ENCODE measurements at places on chromosomes 16 and 17.

GRCh38 chr16:85473909-85474620 lies 139.1 kb upstream of the GSE1 start:
- DNase-seq: no peak

- no peak for DNase-seq
Observed at GRCh38 chr16:56600398-56600999, 7.9 kb upstream of the MT2A start.

DNA sequence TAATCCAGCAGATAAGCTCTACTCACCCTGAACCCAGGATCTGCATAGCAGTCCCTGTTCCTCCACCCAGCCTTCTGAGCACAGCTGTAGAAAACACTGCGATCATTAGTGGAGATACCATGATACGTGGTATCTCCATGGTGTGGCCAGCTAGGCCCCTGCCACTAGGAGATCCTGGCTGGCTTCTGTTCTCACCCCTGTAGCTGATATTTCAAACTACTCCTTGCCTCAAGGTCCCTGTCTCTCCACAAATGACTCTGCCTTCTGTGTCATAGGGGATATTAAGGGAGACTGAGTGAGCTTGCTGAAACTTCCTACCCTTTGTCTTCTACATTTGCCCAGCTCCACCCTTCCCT lies 44.3 kb downstream of the ERN1 start:
- no peak for DNase-seq

GRCh38 chr17:28737770-28738679 lies 5.8 kb upstream of the TRAF4 start:
- no peak for DNase-seq

DNA sequence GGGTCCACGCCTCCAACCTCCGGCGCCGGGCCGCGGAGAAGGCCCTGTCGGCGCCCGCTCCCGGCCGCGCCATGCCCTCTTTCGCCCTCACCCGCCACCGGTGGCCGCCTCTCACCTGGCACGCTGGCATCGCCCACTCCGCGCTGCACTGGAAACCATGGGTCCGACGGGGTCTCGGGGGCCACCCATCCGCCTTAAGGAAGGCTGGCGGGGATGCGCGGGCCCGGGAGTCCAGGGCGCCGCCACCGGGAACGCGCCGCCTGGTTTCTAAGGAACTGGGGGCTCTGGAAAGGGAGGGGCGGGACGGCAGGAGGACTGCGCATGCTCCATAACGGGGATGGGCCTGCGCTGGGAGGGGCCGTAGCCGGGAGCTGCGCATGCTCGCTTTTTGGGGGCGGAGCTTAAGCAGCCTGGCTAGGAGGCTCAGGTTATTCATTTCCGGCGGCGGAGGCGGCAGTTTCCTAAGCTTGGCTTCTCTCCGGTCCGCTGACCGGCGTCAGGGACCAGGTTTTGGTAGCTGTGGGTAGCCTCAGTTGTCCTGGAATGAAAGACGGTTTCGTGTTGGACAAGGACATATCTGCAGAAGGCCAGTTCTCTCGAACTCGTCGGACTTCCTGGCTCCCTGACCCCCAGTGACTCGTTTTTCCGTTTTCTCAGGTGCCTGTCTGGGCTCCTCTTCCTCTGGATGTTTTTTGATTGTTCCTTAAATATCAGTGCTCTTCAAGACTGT lies at the start of gene GFOD2:
GFOD2 (minus strand) TSS at position 269 of the 730 bp plus-strand sequence. CDS start 33,601 bp downstream, outside the sequence.
- DNase-seq: peak; percentile 86

DNA sequence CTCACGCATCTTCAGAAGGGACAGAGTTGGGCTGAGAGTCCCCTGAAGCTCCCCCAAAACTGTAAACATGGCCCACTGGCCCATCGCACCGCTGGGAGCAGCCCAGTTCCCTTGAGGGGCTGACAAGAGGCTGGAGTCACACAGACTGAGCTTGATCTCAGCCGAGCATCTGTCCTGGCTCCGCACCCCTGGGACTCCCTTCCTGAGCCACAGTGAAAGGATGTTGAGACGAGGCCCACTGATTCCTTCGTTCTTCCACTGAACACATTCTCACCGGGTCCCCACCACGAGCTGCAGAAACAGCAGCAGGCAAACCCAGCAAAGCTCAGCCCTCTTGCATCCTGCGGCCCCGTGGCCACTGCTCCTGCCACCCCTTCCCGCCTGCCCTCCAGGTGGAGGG lies 145.9 kb upstream of the CIBAR2 start:
- DNase-seq: no peak

- DNase-seq: no peak
Observed at GRCh38 chr16:90020838-90021382, 1.7 kb upstream of the DBNDD1 start.

- DNase-seq: no peak
Observed at GRCh38 chr16:89670496-89671431, 13.1 kb downstream of the SPATA33 start.

DNA sequence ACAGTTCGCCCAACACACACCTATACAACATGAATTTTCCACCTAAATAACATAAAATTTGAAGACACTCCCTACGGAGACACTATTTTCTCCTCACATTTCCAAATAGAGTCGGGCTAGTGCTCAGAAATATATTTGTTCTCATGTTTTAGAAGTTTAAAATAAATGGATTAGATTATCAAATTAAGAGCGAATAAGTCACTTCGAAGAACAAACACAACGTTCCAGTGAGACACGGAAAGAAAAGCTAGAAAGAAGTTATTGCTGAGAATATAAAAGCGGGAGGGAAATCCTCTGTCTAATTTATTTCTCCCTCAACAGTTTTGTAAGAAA lies 2.0 kb upstream of the HS3ST3B1 start:
- no peak for DNase-seq

GRCh38 chr17:8963647-8964258 lies 1.8 kb downstream of the PIK3R5 start:
- no peak for DNase-seq

DNA sequence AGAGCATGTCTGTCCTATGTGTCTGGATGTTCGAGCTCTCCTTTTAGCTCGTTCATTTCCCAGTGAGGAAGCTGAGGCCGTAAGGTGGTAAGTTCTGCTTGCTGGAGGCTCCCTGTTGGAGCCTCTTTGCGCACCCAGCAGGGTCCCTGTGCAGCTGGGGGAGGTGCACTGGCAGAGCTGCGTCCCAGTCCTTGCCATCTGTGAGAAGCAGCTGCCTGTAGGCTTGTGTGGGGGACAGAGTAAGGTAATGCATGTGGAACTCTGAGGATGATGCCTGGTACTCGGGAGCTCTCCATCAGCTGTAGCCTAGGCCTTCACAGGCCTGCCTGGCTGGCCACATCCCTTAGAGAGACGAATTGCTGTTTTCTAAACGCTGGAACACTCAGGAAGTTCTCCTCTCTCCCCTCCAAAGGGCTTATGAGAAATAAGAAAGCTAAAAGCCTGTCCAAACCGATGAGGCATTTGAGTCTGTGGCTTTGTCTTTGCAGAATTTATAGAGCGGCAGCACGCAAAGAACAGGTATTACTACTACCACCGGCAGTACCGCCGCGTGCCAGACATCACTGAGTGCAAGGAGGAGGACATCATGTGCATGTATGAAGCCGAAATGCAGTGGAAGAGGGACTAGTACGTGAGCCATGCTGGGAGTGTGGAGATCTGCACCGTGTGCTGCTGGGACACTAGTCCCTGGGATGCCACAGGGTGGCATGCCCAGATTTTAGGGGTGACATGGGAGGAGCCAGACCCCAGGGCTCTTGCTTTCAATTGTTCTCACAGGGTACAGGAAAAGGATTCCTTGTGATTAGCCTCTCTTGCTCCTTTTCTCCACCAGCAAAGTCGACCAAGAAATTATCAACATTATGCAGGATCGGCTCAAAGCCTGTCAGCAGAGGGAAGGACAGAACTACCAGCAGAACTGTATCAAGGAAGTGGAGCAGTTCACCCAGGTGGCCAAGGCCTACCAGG lies 1.6 kb downstream of the NDUFB10 start:
- no peak for DNase-seq

DNA sequence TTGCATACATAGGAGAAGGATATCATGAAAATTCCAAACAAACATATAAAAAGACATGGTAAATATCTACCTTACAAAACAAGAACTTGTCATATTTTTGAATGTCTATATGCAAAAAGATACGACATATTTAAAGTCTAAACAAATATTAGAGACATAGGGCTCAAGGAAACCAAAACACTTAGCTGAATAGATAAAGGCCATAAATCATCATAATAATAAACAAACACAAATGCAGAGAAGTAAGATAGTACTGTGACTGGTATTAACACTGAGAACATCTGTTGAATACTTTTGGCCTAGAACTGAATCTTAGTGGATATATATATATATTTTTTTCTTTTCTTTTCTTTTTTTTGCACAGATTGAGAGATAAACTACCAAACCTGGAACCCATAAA lies 435.8 kb downstream of the KCNJ18 start:
- no peak for DNase-seq

GRCh38 chr17:59154292-59154720 lies 680 bp downstream of the SKA2 start:
- DNase-seq: no peak

GRCh38 chr16:89489898-89490438 lies 393 bp downstream of the ANKRD11 start:
- DNase-seq: no peak

GRCh38 chr16:56113223-56113622 lies 78.1 kb upstream of the GNAO1 start:
- DNase-seq: no peak

DNA sequence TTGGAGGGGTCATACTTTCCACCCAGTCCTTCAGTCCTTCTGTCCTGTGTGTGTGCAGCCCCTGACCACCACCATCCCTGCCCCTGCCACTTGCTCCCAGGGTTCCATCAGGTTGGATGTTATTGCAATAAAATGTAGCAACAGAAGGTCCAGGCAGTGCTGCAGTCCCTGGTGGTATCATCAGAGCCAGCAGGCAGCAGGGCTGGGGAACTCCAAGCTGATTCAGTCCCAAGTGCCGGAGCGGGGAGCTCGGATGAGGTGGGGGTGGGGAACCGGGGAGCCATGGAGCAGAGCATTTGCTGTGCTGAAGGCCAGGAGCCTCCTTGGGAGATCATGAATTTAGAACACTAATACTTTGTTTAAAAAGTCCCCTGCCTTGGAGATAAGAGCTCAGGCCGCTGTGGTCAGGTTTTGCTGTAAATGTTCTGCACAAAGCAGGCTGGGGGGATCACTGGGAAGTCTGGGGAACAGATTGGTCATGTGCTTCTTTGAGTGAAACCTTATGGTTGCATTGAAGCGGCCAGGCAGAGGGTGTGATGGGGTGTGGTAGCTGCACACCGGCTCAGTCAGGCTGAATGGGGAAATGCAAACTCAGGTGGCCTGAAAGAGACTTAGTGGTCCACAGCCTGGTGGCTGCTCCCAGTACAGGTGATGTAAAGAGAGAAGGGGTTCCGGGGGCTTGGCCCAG lies 225.9 kb downstream of the SEC14L1 start:
- DNase-seq: no peak

GRCh38 chr17:41772586-41773189 lies 13.8 kb downstream of the JUP start:
- DNase-seq: no peak

DNA sequence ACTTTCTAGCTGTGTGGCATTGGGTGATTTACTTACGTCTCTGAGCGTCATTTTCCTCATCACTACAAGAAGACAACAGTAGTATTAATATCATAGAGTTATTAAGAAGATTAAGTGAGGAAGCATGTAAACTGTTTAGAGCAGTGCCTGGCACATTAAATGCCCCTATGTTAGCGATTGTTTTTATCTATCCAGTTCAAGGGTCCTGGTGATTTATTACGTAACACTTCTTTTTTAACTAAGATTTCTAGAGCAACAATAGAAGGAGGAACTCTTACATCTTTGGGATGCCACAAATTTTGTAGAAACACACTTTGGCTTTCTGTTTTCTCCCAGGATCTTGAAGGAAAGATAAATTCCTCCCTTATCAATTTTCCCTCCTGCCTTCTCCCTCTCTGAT lies 3.3 kb upstream of the GAS7 start:
- DNase-seq: no peak

GRCh38 chr16:57734925-57735754 lies 430 bp upstream of the KATNB1 start:
- peak; percentile 100 for DNase-seq

- DNase-seq: no peak
Observed at GRCh38 chr17:11170881-11171280, 70.1 kb upstream of the SHISA6 start.

DNA sequence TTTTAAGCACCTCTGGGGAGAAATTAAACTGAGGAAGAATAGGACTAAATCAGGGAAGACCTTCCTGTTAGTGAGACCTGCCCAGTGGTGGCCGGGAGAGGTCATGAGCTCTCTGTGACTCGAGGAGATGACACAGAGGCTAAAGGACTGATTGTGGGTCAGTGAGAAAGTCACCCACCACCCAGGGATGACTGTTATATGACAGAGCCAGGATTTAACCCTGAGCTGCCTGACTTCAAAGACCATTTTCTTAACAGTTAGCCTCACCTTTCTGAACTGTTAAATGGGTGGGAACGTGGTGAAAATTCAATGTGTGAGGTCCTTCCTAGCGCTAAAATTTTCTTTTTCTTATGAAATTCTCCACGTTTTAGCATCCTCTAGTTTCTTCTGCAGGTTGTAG lies 72.5 kb downstream of the WSB1 start:
- no peak for DNase-seq

- no peak for DNase-seq
Observed at GRCh38 chr16:89373355-89374110, 116.8 kb downstream of the ANKRD11 start.

GRCh38 chr16:49338611-49339265 lies 34.9 kb upstream of the C16orf78 start:
- DNase-seq: peak; percentile 16

DNA sequence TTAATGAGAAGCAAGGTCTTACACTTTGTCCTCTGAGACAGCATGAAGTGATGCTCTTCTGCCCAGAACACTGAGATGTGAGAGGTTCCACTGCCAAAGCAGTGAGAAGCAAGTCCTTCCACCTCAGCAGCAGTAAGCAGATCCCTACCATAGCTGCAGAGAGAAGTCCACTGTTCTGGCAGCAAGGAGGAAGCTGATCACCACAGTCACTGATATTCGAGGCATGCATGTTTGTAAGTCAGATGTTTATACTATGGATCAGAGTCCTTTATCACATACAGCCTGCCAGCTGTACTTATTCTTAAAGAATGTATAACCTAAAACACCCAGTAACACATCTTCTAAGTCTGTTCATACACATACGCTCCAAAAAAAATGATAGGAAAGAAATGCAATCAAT lies 18.2 kb upstream of the METTL2A start:
- DNase-seq: no peak

- no peak for DNase-seq
Observed at GRCh38 chr16:1771864-1772361, 570 bp upstream of the NME3 start.

- no peak for DNase-seq
Observed at GRCh38 chr17:67638871-67639270, 78.9 kb upstream of the NOL11 start.
